ENCODE measurements at places on chromosomes 3 and 15.

DNA sequence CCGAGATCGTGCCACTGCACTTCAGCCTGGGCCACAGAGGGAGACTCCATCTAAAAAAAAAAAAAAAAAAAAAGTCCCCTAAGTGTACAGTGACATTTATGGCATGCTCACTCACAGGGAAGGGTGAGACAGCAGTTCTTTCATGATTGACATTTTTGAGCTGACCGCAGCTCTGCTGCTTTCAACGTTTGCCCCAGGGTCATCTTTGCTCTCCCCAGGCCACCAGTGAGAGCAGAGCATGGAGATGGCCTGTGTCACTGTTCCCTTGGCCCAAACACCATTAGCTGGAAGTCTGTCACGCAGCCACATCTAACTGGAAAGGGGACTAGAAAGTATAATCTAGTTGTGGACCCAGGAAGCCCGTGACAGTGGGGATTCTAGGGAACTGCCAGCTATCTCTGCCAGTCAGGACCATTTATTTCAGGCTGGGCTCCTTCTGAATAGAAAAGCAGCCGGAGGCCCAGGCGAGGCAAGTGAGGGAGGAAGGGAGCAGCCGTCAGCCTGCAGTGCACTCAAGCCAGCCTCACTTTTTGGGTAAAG is 193.4 kb upstream of the HES1 start:
- DNase-seq, result no peak

GRCh38 chr3:20324664-20325478 is 138.9 kb upstream of the SGO1 start:
- no peak for DNase-seq

GRCh38 chr3:176759815-176760506 is 437.3 kb downstream of the TBL1XR1 start:
- no peak for DNase-seq

GRCh38 chr3:3189102-3189727 is 9.7 kb upstream of the CRBN start:
- no peak for DNase-seq

- no peak for DNase-seq
These were observed 23.0 kb downstream of the NEO1 start for GRCh38 chr15:73075160-73075859.
